ENCODE measurements at places on chromosomes 16 and 17.

- DNase-seq, result no peak
Measured at GRCh38 chr16:60729051-60729450, 1307.2 kb downstream of the CDH8 start.

DNA sequence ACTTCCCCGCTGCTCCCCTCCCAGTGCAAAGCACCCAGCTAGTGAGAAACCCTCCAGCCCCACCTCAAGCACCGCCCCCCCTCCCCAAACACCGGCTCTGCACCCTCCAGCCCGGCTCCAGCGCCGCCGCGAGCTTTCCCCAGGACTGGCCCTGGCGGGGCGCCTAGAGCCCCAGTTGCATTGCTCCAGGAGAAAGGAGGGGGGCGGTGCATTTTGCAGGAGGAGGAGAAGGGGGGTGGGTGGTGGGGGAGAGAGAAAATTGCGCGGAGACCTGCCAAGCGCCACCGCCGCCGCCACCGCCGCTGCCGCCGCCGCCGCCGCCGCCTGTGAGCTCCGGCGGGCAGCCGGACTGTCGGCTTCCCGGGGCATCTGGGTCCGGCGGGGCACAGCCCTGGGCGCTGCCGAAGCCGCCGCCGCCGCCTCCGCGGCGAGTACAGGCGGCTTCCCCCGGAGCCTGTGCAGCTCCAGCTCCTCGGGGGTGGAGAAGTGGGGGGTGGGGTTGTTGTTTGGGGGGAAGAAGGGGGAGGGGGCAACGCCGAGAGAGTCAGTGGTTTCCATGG lies 333 bp upstream of the NOG start:
- DNase-seq, result peak; percentile 75

DNA sequence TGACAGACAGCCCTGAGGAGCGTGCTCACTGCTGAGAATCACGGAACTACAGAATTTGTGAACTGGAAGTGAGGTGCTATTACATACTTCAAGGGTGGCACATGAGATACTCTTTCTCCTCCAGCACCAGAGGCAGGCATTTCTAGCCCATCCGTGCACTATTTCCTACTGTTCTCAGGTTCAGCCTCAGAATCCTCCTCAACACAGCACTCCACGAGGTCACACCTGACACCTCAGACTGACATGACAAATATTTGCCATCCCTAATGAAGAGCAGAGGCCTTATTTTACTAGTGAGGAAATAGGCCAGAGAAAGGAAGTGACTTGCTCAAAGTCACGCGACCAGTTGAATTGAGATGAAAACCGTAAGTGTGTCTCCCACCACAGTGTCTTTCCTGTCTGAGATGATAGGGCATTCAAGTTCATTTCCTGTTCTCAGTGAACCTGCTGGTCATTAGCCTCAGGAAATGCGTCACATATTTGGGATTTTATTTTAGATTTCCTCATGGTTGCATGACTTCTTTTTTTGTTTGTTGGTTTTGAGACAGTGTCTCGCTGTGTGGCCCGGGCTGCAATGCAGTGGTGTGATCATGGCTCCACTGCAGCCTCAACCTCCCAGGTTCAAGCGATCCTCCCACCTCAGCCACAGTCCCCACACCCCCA lies 23.6 kb downstream of the SEZ6 start:
- DNase-seq, result no peak

- no peak for DNase-seq
Measured at GRCh38 chr17:69909389-69909788, 165.6 kb upstream of the KCNJ16 start.

DNA sequence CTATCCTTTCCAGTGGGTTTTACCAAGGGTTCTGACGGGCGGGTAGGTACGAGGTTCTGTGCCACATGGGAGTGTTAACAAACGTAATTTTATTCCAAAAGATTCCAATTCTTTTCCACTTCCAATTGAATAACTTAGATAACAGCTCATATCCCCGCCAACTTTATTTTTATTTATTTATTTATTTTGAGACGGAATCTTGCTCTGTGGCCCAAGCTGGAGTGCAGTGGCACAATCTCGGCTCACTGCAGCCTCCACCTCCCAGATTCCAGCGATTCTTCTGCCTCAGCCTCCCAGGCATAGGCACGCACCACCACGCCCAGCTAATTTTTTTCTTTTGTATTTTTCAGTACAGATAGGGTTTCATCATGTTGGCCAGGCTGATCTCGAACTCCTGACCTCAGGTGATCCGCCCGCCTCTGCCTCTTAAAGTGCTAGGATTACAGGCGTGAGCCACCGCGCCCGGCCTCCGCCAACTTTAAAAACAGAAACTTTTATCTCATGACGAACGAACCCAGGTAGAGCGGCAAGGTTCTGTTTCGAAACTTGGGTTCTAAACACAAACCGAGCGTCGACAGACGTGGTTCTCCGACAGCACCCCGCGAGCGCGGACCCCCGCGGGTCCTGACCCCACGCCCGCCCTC lies 613 bp downstream of the ECI1 start:
- no peak for DNase-seq

GRCh38 chr17:55710829-55711496 lies 11.7 kb downstream of the TMEM100 start:
- no peak for DNase-seq

GRCh38 chr17:60080545-60080944 lies 1.8 kb upstream of the HEATR6 start:
- DNase-seq, result no peak

DNA sequence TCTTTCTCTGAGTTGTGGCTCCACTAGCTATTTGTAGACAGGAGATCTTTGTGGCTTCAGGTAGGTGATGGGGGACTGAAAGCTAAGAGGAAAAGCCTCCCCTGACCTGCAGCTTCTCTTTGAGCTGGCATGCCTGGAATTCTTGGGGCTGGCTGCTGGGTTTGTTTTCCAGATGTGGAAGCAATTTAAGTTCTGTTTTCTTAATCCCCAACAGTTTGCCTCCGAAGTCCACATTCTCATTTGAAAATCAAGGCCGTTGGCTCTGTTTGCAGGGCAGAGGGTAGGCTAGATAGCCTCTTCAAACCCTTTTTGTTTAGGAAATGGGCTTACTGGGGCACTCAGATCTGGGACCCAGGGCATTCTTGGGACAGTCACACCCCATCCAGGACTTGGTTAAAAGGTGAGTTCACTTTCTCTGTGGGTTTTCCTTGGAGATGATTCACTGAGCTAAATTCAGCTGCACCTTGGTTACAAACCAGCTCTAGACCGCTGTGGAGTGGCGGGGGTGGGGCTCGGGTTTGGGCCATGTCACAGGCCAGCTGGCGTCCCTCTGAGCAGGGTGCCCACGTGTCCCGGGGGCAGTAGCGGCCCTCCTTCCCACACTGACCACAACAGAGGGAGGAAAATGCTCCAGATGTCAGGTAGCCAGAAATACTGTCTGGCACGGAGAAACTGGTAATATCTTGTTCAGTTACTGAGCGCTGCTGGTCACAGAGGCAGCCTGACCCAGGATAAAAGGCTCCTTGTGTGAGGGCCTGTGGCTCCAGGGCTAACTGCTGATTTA lies 108.5 kb downstream of the RAB11FIP4 start:
- DNase-seq, result peak; percentile 42

DNA sequence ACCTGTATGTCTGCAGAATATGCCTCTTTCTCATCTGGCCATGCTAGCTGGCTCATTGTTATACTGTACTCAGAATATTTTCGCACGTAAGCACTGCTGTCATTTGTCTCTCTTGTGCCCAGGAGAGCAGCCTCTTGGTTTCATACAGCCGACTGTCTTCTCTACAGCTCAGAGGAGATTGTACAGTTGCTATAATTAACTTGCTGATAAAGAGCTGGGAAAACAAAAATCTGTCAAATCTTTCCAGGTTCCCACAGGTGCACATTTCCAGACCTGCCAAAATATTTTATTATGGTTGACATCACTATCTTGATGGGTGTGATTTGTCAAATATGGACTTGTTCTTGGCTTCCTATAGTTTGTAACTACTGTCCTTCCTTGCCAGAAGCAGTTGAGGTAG lies 122.7 kb downstream of the FTO start:
- no peak for DNase-seq
